Right lung (tissue), 10 donors: ENCODE measurements at places on chromosomes 5 and 9. TPM values are rescaled to one million over a fixed set of nuclear protein-coding genes. Genes with fewer than 3 reads are reported as not detected.

- no peak for DNase-seq
Measured at GRCh38 chr5:103093727-103094126, 26.2 kb downstream of the GIN1 start.

DNA sequence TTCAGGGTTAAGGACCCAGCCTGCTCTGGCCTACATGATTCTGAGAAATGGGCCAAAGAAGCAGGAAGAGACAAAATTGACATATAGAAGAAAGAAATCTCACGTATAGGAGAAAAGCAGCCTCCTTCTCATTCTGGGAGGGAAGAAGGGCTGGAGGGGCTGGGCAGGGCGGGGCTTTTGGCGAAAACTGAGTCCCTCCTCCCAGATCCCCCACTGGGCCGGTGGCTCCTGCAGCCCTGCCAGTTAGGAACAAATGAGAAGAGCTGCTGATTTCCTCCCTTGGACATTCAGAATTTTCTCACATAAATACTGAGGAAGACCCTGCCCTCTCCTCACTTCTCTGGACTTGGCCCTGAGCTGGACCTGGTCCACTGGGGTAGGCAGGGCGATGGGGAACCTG, at the start of gene WNT8A:
Gene WNT8A (plus strand): TSS at position 332 of the 400 bp plus-strand sequence. CDS start 95 bp downstream, outside the sequence.
- no peak for DNase-seq

DNA sequence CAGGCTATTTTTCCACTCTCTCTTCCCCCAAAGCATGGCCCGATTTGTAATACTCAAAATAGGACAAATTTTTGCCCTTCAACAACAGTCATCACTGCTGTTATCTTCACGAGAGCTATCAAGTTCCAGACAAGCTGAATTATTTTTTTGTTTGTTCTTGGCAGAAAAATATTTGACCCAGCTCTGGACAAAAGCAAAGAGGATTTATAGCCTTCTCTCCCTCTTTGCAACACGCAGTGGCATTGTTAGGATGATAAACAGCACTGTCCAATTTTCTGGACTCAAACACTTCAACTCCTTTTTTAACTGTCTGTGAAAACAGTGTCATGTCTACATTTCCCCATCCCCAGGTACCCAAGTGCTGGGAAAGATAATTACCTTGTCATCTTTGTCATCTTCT, 160.3 kb downstream of the SLF1 start:
- no peak for DNase-seq

- no peak for DNase-seq
Measured at GRCh38 chr5:92599217-92599810, 981.7 kb downstream of the NR2F1-AS1 start.

DNA sequence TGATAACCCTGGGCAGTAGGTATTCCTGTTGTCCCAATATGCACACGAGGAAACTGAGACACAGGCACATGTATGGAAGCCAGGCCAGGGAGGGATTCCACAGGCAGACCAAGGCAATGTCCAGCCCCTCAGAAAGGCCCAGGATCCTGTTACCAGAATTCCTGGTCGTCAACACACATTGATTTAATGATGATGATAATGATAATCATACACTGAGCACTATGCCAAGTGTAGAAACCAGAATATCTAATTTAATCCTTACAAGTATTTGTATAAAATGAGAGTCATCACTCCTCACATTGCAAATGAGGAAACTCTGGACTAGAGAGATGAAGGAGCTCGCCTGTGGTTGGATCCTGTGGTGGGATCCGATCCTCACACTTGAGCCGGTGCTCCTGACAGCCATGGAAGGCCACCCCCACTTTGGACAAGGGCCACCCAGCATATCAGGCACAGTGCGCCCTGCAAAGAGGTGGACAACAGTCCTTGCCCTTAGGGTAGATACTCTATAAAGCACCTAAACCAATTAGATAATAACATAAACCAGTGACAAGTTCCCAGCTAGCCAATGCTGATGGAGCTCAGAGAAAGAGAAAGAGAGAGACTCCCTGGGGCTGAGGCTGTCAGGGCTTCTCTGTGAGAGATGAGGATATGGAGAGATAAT, 185.3 kb downstream of the SLIT3 start:
- no peak for DNase-seq

- DNase-seq, result no peak
Measured at GRCh38 chr5:145917288-145917687, 19.1 kb upstream of the SH3RF2 start.

DNA sequence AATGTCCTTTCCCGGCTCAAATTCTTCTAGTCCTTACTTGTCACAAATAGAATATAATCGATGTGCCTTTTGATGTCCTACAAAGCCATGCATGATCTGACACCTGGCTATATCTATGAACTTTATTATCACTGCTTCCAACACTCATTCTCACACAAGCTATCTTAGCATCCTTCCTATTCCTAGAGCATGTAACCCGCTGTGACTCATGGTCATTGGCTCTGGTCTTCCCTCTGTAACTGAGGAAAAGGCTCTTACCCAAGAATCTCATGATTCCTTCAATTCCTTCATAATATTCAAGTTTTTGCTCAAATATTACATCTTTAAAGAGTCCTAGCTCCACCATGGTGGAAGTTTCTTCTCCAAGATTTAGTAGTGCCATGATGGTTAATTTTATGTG, 480.0 kb upstream of the PAPPA start:
- no peak for DNase-seq

GRCh38 chr9:109011231-109011671, 2.0 kb downstream of the CTNNAL1 start:
- no peak for DNase-seq

GRCh38 chr9:127885508-127886281, 8.2 kb upstream of the AK1 start:
- DNase-seq, result no peak

DNA sequence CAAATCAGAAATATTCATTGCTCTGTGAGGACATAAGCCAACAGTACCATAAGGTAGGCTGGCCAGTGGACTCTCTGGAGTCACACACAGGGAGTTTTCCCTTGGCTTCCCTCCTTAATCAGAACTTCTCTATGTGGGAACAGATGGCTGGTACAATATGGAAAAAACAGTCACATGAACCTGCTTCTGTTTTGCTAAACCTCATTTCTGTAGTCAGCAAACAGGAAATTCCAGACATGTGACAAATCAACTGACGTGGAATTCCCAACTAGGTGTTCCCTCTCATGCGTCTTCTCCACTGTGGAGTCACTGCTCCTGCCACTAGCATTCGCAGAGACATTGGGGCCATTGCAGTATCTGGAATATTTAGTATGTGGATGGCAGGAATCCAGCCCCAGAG, 617.6 kb downstream of the KIF4B start:
- no peak for DNase-seq

DNA sequence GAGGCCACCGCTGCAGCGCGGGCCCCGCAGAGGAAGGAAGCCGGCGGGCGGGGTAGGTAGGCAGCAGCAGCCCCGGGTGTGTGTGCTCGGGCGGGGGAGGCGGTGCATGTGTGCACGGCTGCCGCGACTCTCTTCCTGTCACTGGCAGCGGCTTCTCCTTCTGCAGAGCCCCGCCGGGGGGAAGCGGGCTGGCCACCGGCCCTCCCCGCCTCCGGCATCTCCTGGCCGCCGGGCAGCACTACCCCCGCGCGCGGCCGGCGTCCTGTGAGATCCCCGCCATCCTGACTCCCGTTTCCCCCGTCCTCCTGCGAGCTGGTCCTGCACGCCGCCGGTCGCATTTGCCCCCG, 315 bp downstream of the PIK3R1 start:
- no peak for DNase-seq

- DNase-seq, result peak; percentile 12
Measured at GRCh38 chr9:103397868-103398600, 402.9 kb downstream of the CYLC2 start.

DNA sequence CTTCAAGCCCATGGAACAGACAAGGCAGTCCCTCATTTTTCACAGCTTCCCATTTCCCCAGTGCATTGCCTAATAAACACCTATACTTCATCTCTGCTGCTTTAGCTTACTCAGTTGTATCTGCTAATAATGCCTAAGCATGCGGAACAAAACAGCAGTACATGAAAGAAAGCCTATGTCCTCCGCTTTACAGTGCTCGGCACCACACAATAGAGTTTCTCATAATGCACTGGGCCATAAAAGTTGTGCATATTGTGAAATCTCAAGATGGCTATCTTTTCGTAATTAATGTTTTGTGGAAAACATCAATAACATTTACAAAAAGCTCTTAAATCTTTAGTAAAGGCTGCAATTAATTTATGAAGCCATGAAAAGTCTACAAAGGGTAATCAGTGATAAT, 69.3 kb downstream of the DENND1A start:
- DNase-seq, result no peak

DNA sequence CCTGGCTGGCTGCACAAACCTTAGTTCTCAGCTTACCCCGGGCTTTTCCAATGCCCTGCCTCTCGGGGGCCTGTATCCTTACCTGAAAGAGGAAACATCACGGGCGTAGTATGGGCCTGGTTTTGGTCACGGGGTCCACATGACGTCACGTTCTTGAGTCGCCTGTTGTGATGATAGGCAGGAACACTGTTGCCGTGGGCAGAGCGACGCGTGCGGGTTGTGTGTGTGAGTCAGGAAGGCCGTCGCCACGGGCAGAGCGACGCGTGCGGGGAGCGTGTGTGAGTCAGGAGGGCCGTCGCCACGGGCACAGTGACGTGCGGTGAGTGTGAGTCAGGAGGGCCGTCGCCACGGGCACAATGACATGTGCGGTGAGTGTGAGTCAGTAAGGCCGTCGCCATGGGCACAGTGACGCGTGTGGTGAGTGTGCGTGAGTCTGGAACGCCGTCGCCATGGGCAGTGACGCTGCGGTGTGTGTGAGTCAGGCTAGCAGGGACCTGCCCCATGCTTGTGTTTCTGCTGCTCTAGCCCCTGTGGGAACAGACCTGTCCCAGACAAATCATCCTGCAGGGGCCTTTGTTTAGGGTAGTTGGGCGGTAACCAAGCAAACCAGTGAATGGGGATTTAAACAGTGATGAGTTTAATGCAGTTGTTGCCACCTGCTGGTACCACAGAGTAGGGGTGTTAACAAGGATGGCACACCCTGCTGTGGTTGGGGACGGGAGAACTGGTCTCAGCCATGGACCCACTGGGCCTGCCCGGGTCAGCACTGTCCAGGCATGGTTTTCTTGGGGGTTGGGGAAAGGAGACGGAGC, 19.8 kb downstream of the TRIP13 start:
- no peak for DNase-seq

- DNase-seq, result no peak
Measured at GRCh38 chr5:54804086-54804485, 181.3 kb downstream of the ESM1 start.

DNA sequence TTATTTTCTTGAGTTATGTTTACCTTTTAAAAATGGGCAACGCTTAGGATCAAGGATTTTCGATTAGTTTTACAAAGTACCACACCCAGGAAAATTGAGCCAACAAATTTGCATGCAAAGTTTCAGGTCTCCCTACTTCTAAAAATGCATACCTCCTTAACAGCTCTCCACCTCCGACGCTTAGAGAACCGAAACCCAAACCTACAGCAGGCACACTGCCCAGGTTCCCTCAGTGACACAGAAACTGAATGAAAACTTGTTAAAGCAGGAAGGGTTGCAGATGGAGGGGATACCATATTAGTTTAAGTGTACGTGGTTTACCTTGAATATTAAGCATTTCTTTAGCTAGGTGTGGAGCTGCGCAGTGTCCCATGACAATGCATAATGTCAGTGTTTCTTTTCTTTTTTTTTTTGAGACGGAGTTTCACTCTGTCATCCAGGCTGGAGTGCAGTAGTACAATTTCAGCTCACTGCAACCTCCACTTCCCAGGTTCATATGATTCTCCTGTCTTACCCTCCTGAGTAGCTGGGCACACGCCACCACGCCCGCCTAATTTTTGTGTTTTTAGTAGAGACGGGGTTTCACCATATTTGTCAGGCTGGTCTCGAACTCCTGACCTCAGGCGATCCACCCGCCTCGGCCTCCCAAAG, 1.6 kb upstream of the SUB1 start:
- DNase-seq, result no peak

- DNase-seq, result no peak
Measured at GRCh38 chr5:93755716-93756115, 14.3 kb upstream of the POU5F2 start.

- peak; percentile 25 for DNase-seq
Measured at GRCh38 chr9:110029429-110029955, 178.5 kb downstream of the C9orf152 start.

- no peak for DNase-seq
Measured at GRCh38 chr5:3596857-3597166, 1.2 kb downstream of the IRX1 start.

DNA sequence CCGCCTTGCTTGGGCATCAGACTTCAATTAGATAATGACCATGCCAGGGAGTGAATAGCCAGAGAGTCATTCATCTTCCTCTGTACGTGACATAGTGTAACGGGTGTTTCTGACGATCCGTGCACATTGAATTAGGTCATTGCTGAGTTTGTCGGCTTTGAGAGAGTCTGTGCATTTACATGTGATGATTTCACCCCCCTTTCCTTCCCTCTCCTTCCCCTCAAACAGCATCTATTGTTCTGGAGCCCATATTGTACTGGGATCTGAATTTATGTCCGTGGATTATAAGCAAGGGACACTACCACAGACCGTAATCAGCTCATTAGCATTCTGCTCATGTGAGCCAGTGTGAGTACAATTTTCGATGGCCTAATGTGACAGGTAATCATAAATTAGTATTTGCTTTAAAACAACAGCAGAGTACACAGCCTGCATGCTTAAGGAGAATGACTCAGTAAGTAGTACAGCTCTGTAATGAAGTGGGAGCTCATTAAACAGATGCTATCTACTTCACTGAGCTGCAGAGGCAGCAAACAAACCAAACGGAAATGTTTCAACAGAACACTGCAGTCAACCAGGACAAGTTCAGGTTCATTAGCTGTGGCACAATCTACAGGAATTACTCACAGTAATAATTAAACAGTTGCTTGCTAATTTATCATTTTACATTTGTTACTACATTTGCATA, 302.1 kb downstream of the CSNK1G3 start:
- DNase-seq, result peak; percentile 70

DNA sequence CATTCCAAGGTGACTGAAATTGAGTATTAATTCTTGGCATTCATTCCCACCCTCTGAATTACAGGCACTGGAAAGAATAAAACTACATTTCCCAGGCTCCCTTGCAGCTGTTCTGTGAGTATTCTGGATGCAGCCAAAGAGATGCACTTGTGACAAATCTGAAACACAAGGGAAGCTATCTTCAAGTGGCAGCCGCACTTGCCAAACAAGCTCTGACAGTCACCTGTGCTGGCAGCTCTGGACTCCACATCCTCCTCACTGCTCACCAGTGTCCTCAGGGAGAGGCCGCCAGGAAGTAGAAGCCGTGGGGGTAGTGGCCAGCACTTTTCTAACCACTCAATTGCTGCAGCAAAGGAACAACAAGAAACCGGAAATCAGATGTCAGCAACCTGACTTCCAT, 275.0 kb downstream of the NR2F1-AS1 start:
- DNase-seq, result no peak

The TAF11L5 gene
- polyA plus RNA-seq, result not detected

The PURA gene
- polyA plus RNA-seq, result 8.1 TPM

The RAB3C gene
- 2.8 TPM for polyA plus RNA-seq

The PTPRD gene
- 130 TPM for polyA plus RNA-seq

The PDE6A gene
- 0.30 TPM for polyA plus RNA-seq

The ECPAS gene
- 91.0 TPM for polyA plus RNA-seq

The SVEP1 gene
- polyA plus RNA-seq, result 27.8 TPM

The WDR31 gene
- polyA plus RNA-seq, result 4.9 TPM

The SPINK7 gene
- 0.18 TPM for polyA plus RNA-seq

The TAS2R1 gene
- not detected for polyA plus RNA-seq

The TLX3 gene
- polyA plus RNA-seq, result not detected
